Right ventricle myocardium inferior (tissue), 1 donor: ENCODE measurements at places on chromosomes 5 and 9.

- no peak for DNase-seq
These were observed 183.8 kb upstream of the CD180 start for GRCh38 chr5:67380431-67380830.

DNA sequence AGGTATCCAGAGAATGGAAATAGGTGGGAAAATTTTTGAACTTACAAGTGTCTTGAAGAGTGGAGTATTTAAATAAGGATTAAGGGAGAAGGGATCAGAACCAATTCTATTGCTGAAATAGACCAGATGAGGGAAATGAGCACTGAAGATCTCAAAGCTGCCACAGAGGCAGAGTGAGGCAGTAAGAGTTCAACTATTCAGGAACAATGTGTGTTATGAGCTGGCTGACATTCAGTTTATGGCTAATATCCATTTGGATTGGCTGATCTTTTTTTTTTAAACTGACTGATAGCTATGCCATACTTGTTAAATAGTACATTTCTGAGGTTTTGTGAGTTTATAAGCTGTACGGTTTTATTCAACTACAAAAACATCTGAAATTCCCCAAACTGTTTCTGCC, 95.3 kb upstream of the GNA14 start:
- no peak for DNase-seq

DNA sequence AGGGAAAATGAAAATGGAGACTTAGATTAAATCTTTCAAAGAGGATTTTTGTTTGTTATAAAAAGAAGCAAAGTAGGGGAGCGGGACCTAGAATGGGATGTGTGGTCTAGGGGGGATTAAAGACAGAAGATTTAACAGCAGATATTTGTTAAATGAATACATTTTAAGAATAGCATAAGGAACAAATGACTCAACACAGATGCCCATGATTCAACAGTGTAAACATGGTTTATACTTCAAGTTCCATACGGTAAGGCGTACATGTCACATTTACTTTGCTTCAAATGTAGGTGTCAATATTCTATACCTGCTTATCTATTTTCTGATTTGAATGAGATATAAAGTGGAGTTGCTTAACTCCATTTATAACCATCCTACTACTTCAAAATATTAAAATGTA, 1.5 kb downstream of the TICAM2 start:
- no peak for DNase-seq

- DNase-seq = no peak
These were observed 635.0 kb upstream of the DMAC1 start for GRCh38 chr9:8434621-8435020.

DNA sequence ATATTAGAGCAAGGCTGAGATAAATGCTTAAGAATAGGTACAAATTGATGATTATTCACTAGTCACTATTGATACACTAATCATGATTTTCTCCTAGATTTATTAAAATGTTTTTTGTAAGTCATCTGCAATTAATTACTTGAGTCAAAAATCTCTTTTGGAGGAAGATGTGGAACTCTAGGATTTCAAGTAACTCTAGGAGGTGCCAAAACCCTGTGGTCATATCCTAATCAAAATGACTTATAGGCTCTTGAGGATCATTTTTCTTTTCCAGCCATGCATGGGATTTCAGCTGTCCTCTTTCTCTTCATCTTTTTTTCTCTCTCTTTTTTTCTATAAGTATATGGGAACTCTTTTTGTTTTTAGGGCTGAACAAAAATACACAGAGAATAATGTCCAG, 141.8 kb upstream of the CD180 start:
- no peak for DNase-seq

DNA sequence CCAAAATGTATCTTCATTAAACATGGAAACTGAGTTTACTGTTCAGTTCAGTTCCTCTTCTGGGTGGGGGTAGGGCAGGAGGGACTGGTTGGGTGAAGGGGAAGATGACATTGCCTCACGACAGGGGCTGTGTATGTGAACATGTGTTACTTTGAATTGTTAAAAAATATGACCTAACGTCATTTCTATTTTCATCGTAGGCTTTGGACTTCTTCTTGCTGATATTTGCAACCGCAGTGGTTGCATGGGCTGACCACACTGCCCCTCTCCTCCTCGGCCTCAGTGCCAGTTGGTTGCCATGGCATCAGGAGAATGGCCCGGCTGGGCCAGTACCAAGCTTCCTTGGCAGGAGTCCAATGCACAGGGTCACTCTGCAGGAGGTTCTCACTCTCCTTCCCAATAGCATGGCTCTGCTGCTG, 41.5 kb downstream of the HACD4 start:
- peak; percentile 83 for DNase-seq

DNA sequence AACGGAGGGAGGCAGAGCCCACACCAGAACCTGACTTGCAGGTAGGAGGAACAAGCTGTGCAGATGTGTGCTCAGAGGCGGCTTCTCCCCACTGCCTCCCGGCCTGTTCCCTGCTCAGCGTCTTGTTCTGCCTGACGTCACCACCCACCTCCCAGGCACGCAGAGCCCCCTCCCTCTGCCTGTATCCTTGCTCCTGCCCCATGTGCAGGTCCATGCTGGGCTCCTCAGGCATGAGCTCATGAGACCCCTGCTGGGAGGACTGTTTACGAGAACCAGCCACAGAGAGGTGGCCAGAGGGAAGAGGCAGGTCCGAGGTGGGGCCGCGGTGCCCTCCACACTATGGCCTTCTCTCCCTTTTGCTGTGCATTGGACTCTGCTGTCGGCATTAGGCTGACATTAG, 45.5 kb downstream of the SLC6A3 start:
- DNase-seq = no peak

DNA sequence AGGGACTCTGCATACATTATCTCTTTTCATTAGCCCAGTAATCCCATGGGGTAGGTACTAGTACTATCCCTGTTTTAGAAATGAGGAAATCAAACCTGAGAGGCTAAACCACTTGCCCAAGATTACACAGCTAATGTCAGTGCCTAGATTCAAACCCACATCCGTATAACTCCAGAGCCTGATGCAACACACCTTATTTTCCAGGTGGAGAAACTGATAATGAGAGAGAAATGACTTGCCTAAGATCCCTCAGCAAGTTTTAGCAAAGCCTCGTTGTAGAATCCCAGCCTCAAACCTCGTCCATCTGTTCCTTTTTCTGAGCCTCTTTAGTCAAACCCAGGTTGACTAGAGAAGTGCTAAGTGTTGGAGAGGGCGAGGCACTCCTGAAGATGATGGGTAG, 1.1 kb upstream of the ADAM19 start:
- DNase-seq = no peak

DNA sequence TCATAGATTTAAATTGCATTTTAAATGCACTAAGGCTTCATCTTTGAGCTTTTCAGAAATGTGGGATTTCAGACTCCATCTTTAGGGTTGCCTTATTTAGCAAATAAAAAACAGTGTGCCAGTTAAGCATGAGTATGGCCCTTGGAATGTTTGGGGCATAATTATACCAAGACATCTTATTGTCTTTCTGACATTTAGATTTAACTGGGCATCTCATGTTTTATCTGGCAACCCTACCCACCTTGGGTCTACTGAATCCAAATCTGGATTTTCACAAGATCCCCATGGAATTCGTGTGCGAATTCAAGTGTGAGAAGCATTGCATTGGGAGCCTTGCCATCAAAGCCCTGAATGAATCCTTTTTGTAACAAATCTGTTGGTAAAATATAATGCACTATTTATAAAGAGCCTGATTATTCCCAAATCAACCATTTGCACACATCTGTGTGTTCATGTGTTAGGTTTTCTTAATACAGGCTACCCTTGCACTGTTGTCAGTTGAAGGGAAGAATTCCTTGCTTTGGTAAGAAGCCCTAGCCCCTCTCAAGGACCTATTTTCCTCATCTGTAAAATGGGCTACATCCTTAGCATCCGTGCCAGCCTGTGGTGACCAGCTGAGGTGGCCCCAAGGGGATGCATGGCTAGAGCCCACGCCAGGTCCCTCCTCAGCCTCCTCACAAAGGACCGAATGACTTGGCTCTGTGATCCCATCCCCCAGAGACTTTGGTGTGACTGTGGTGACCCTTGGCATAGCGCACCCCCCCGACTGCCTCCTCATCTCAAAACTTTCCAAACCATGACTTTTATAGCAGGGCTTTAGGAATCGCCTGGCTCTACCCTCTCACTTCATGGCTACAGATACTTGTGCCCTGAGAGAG, 8.1 kb downstream of the GSN start:
- peak; percentile 15 for DNase-seq

DNA sequence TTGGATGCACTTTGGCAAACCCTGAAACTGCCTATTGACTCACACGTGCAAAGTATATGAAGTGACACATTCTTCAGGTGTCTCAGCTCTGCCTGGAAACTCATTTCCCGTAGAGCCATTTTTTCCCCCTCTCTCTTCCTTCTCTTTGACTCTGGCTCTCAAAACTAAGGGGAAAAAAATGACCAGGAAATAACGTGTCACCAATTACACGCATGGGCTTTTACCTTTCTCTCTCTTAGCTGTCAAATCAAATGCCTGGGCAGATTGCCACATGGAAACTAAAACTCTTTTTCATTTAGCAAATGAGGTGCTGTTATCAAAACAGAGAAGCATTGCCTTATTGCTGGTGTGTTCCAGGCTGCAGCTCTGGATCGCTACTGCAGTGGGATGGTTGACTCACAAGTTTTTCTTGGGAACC, 18.3 kb upstream of the IFNK start:
- no peak for DNase-seq

GRCh38 chr5:40775846-40776657, 20.3 kb upstream of the TTC33 start:
- DNase-seq = no peak

- DNase-seq = peak; percentile 76
These were observed at the start of gene PRR7 for GRCh38 chr5:177446200-177447065. Gene PRR7, plus strand, starts transcription at chr5:177446814. Its CDS starts 8,254 bp downstream, at chr5:177455068.
